Activated naive CD4-positive, alpha-beta T cell treated with anti-CD3 and anti-CD28 coated beads, Interleukin-2, amount 50 U/mL, for 16 hours (primary cell): ENCODE measurements at places on chromosomes 1 and 21.
A peak's percentile ranks its signal among the peaks of the same experiment; 100 is the strongest.

DNA sequence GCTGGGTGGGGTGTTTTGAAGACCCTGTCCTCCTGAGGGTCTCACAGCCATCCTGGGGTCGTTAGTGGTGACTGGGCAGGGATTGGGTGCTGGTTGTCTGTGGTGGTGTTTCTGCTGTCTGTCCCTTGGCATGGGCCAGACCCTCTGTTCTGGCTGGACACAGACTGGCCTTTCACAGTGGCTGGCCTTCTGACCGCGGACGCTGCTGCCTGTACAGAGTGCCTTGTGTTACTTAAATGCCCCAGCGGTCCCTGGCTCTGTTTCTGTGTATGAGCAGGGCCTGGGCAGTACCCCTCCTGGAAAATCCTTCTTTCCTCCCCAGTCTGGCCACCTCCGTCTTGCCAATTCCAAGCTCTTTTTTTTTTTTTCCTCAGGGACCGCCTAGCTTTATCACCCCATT, 50.9 kb downstream of the SH3BGR start:
- no peak for DNase-seq

DNA sequence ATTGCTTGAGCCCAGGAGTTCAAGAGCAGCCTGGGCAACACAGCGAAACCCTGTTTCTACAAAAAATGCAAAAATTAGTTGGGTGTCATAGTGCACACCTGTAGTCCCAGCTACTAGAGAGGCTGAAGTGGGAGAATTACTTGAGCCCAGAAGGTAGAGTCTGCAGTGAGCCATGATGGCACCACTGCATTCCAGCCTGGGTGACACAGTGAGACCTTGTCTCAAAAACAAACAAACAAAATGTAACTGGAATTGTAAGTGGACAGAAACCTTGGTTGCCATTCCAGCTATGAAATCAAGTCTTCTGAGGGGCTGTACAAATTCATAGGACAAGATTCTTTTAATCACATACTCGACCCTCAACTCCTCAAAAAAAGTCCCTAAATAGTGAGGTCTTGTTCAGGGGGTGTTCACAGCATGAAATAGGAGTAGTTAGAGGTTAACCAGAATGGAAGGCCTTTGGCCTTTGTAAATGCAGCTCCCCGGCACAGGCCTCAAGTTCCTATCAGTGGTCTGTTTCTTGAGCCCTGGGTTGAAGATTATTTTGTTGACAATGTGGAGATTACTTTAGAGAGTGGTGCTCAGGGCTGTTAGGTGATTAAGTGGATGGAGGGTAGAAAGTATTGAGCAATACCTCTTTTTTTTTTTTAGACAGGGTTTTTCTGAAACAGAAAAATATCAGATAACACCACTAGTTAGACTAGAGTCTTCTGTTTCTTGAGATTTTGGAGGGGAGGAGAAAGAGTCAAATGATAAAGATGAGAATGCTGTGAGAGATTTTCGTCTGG, 138.7 kb upstream of the ZNF648 start:
- DNase-seq = no peak

DNA sequence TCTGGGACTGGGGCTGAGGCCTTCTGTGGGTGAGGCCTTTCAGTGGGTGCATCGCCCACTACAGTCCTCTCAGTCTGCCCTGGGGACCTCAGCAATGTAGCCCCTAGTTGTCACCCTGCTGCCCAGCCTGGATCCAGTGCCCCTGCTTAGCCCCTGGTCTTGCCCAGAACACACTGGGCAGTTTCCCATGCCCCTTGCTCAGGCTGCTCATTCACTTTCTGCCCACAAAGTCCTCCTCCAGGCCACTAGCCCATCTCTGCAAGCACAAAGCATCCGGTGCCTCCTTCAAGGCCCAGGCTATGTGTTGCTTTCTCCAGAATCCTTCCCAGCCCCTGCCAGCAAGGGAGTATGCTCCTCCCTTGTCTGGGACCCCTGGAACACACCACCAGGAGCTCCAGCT, 5.4 kb upstream of the ADORA1 start:
- DNase-seq = no peak

- DNase-seq = no peak
Measured at GRCh38 chr1:114712977-114713376, 3.6 kb downstream of the NRAS start.

DNA sequence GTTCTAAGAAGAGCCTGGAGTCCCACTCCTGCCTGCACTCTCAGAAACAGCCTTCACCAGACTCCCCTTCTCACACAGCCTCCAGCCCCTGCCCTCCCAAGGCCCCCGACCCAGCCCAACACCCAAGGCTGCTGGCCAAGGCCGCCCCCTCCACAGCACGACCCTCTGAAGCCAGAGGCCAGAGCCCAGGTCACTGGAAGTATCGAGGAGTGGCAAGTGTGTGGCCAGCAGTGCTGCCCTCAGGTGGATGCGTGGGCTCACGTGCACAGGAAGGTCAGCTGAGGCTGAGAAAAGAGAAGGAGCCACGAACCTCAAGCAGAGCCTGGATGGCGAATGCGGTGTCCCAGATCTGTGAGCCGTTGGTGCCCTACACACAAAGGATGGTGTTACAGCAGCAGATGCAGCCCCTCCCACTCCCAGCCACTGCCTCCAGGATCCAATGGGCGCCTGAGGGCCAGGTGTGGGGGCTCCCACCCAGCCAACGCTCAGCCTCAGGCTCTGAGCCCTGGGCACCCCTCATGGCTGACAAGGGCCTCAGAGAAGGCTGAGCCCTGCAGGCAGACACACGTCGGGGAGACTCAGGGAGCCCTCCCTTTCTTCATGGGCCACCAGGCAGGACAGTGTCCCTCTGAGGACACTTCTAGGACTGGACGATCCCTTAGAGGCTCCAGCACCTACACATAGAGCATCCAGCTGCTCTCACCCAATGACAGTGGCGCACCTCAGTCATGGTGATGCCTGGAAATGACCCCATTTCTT, 18.0 kb downstream of the LSS start:
- DNase-seq = no peak

- DNase-seq = no peak
Measured at GRCh38 chr1:212452323-212453155, 19.8 kb downstream of the NENF start.

- DNase-seq = no peak
Measured at GRCh38 chr1:240356568-240356967, 255.4 kb downstream of the GREM2 start.

DNA sequence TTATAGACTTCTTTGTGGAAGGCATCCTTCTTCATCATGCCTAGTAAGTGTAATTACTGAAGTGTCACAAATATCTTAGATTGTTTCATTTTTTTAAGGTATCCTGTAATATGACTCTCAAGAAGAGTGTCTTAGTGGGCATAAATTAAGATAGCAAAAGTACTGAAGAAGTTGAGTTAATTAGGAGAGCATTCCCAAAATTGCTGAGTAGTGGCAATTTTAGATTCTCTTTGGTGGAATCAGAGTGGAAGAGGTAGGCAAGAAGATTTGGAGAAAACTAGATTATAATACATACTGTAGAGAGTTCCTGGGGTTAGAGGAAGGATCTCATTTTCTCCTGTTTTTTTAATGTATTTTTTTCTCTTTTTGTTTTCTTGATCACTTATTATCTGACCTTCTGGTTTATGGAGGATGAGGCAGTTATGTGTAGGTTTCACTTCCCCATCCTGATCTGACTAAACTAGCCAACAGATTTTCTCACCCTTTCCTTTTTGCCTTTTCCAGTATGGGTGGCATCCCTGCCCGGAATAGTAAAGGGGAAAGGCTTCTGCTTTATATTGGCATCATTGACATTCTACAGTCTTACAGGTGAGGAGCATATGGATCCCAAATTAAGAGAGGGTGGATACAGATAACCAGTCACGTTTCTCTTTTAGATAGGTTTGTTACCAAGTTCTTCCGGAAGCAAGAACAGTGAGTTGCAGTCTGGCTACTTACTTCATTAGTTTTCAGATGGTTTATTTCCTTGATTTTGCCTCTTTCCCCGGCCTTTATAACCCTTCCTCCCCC, 16.7 kb upstream of the PSMD4 start:
- DNase-seq = no peak

DNA sequence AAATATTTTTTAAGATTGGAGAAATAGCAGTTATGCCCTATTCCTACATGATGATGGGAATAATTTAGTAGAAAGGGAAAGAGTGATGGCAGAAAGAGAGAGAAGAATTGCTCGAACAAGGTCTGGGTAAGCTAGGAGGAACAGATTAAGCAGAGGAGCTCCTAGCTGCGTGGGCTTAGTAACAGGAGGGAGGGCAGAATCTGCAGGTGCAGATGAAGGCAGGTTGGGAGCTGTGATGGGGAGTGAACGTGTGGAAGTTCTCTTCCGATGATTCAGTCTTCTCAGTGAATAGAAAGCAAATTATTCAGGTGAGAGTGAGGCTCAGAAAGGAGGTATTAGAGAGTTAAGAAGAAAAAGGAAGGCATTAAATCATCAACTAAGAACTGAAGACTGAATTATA, 8.3 kb upstream of the CR1 start:
- DNase-seq = no peak

DNA sequence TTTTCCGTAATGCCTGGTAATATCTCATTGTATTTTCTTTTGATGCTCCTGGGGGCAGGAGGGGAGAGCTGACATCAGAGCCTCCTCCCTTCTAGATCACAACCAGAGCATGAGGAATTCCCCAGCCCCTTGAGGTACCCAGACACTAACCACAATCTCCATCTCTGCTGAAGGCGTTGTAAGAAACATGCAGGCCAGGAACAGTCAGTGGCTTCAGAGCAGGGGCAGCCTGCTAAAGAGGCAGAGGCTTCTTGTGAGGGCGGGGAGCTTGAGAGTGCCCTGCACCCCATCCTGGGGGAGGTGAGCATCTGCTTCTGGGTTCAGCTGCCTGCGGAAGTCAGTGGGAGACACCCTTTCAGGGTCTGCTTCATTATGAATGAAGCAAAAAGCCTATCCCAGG, 19.0 kb downstream of the MAPKAPK2 start:
- DNase-seq = peak; percentile 41

GRCh38 chr1:50973875-50974617, 4.0 kb downstream of the CDKN2C start:
- no peak for DNase-seq

DNA sequence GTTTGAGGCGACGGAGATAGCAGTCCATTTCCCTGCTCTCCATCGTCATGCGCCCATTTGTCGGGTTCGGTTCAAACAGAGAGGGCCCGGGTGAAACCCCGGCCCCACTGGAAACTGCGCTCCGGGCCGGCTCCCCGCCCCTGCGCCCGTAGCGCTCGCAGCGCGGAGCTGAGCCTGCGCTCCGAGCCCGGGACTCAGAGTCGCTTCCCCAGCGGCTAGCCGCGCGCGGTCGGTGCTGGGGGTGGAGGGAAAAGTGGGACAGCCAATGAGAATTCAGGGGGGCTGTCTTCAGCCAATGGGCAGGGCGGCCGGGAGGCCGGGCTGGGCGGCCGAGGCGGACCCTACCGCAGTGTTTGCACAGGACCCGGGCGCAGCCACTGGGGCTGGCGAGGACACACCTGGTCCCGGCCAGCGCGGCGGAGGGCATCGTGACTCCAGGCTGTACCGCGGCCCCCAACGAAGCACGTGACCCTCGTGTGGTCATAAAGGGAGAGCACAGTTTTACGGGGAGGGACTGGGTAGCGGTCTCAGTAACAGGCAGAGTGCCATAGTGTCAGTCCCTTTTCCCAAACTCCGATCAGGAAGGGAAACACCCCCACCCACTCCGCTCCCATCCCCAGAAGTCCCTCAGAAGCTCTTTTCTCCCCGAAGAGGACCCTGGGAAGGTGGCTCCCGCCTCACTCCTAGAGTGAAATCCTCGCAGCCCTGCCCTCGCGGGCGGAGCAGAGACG, at the start of gene INKA2:
TSS of gene INKA2 (minus strand) at position 202 of the 731 bp plus-strand sequence. CDS start at position 49, 153 bp downstream.
- peak; percentile 70 for DNase-seq

DNA sequence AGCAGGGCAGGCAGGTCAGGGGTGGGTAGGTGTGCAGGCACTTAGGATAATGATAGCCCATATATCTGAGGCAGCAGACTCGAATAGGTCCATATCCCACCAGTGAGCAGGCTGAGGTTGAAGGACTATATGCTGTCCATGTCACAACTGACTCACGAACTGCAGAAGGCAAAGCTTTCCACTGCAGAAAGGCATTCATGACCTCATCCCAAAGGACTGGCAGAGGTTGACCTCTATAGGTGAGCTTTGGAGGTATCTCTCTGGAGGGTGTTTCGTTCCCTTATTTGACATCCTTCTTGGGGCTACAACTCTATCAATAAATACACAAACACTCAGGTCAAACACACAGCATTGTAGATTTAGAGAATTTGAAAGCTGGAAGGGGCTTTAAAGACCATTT, 42.8 kb upstream of the MARK1 start:
- no peak for DNase-seq

- no peak for DNase-seq
Measured at GRCh38 chr1:62621907-62622306, 24.6 kb downstream of the ANGPTL3 start.

DNA sequence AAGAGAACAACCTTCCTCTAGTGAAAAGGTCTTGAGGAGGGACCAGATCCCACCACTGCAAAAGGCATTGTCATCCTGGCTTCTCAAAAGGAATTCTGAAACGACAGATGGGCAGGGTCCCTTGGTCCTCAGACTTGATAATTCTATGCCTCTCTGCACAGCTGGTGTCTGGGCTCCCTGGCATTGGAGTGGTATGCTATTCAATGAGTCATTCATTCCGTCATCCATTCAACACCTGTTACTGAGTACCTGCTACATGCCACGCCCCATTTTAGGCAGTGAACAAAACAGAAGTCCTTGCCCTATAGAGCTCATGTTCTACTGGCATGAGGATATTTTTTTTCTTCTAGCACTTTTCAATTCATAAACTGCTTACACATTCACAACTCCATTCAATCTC, 45.8 kb upstream of the HMGB4 start:
- DNase-seq = no peak

GRCh38 chr1:64073705-64074104, 129.7 kb upstream of the UBE2U start:
- DNase-seq = no peak

DNA sequence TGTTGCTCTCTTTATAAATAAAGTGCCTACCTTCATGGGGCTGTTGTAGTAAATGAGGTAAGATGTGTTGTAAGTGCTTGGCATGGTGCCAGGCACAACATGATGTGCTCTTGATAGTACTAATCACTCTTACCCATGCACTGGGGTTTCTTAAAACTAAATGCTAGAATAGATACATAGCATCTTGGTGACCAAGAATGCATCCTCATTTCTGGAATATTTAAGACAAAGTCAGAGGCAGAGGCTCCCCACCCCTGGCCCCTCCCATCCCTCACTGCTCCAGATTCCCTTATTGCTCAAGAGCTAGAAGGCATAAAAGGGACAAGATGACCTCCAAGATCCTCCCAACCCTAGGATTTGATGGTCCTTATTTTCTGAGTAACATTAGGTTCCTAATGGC, 61.3 kb downstream of the GLUL start:
- DNase-seq = no peak
